ENCODE measurements at places on chromosomes 6 and 20.

DNA sequence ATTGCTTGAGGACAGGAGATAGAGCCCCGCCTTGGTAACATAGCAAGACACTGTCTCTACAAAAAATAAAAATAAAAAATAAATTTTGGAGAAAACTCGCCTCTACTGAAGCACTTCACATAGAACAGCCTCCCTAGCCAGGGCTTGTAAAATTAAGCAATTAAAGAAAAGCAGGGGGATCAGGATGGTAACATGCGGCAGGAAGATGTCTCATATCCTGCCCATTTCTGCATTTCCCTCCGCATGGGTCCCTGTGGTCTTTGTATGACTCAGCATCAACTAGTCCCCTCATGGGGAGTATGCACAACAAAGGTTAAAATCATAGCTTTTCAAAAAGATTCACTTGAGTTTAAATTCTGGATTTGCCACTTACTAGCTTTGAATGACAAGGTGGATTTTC, 379.0 kb downstream of the EPHA7 start:
- DNase-seq, result no peak

DNA sequence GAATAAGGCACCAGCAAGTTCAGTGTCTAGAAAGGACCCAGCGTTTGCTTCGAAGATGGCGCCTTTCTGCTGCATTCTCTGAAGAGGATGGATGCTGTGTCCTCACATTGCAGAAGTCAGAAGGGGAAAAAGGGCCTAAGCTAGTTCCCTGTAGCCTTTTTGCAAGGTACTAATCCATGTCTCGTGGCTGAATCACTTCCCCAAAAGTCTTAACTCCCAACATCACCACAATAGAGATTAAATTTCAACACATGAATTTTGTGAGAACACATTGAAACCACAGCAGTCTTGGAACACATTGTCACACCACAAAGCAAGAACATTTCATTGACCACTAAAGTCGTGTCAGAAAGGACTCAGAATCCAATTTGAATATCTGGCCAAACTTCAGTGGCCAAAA, 42.1 kb downstream of the KLHL31 start:
- DNase-seq, result no peak

DNA sequence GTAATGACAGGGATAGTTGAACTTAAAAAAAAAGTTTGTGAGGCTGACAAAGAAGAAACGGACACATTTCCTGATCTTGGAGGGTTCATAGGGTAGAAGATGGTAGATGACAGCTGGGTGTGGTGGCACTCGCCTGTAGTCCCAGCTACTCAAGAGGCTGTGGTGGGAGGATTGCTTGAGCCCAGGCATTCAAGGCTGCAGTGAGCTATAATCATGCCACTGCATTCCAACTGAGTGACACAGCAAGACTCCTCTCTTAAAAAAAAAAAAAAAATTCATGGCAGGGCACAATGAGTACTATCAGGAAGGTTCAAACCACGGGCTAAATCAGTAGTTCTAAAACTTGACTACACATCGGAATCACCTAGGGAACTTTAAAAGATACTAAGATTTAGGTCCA, 2.0 kb upstream of the MICA start:
- no peak for DNase-seq

DNA sequence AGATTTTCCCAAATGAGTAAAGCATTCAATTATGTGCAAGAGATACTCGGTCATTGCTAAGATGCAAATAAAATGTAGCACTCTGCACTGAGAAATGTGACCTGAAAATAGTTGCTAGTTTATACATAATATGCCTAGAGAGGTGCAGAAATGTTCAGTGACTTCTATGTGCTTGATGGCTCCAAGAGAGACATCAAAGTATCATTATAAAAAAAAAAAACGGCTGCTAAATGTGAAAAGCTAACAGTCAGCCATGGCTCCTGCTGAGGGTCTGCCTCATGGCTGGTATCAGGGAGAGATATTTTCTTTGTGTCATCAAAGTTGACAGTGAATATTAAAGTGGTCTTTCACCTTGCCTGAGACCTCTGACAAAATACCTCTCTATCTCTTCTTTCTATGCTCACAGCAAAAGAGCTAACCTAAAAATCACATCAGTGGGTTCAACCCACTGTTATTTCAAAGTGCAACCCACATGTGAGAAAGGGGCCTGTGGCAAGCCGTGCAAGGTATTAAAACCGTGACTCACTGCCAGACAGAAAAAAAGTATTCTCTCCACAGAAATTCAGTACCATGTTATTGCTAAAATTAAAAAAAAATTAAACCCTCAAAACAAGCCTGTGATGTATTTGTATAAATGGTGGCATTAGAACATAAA, 259.0 kb downstream of the HIVEP2 start:
- no peak for DNase-seq

- DNase-seq, result no peak
Measured at GRCh38 chr20:37267667-37268313, 6.2 kb upstream of the GHRH start.

DNA sequence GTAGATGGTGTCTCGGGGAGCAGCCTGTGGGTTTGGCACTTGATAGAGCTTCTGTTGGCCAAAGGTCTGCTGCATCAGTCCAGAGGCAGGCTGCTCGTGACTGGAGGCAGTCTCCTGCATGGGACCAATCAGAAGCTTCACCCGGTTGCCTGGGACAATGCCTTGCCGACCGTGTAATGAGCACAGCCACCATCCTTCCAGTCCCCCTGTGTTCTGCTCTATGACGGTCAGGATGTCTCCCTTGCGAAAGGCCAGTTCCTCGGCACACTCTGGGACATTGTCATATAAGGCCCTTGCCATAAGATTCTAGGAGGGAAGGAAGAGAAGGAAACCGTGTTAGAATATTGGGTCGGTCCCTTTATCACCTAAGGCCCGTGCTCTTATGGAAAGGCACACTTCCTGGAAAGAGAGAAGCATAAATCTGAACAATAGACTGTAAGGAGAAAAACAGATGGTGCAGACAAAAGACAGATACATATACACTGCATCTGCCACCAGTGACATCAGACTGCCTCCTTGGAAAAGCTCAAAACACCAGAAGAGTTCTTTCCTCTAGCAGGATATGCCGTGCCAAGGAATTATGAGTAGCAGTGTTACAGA, 18.9 kb downstream of the NEDD9 start:
- DNase-seq, result no peak

DNA sequence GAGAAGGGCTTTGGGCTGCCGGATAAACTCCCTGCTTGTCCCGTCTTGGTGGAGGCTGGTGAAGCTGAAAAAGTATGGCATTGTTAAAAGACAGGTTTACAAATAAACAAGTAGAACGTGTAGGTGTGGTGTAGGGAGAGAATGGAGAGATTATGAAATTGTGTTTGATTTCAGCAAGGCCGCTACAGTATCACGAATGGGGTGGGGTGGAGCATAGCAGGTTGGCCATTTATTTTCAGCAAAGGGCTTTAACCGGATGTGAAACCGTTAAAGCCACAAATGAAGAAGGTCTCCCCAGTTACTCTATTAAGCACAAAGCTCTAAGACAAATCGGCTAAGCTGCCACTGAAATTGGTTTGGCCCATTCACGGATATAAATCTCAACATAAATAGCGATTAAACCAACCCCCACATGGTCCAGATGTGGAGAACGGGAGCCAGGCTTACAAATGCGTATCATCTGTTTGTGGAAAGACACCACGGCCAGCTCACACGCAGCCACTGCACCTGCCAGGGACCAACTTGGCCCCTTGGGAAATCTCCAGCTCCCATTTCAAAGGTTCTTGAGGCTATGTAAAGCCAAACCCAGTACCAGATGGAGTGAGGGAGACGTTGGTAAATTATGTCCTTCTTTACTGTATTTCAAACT, 94.0 kb downstream of the ZMYND8 start:
- no peak for DNase-seq

- no peak for DNase-seq
Measured at GRCh38 chr6:69758214-69758613, 38.6 kb downstream of the LMBRD1 start.

- no peak for DNase-seq
Measured at GRCh38 chr6:54353975-54354374, 45.7 kb downstream of the TINAG start.

- no peak for DNase-seq
Measured at GRCh38 chr6:144797881-144798589, 512.9 kb downstream of the UTRN start.

DNA sequence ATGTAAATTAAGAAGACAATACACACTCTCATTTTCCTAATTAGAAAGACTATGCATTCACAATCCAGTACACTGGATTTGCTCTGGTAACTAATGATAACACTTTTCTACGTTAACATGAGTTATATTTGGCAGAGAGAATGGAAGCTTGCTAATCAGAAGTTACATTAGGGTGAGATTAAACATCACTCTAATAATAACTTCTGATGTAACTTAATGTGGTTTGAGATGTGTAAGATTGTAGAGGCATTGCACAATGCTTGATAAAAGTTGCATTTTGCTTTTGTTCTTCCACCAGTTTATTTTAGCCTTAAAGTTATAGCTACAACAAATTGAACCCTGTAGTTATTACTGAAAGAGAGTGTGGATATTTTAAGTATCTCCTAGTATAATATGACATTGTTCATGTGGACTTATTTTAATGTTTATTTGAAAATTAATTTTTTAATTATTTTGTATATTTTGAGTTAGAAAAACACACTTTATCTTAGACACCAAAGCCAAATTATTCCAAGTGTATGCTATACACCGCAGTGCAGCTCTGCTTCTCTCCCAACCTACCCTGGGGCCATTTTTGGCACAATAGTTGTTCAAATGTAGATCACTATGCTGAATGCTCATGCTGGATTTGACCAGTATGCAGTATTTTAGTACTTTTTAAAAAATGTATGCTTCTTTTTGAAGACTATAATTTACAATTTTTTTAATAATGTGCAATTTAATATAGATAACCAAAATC, 143.2 kb downstream of the SLC16A10 start:
- DNase-seq, result no peak

DNA sequence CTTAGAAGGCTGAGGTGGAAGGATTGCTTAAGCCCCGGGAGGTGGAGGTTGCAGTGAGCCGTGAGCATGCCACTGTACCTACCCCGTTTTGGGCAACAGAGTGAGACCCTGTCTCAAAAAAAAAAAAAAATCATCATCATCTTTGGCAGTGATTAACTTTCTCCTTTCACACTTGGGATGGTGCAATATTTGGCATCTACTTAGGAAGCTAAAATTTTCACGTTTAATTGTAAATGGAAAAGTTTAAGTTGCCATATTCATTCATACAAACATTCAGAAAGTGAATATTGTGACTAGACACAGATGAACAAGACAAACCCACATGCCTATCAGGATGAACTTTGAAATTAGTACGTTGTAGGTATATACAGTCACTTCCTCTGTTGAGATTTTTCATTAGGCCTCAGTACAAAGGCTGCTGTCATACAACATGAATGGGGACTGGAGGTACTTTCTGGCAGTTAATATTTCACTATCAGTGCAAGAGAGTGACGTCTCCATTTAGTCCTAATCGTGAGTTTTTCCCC, 10.3 kb downstream of the TOP1 start:
- no peak for DNase-seq

- DNase-seq, result no peak
Measured at GRCh38 chr6:160227769-160228161, 30.9 kb downstream of the SLC22A2 start.

DNA sequence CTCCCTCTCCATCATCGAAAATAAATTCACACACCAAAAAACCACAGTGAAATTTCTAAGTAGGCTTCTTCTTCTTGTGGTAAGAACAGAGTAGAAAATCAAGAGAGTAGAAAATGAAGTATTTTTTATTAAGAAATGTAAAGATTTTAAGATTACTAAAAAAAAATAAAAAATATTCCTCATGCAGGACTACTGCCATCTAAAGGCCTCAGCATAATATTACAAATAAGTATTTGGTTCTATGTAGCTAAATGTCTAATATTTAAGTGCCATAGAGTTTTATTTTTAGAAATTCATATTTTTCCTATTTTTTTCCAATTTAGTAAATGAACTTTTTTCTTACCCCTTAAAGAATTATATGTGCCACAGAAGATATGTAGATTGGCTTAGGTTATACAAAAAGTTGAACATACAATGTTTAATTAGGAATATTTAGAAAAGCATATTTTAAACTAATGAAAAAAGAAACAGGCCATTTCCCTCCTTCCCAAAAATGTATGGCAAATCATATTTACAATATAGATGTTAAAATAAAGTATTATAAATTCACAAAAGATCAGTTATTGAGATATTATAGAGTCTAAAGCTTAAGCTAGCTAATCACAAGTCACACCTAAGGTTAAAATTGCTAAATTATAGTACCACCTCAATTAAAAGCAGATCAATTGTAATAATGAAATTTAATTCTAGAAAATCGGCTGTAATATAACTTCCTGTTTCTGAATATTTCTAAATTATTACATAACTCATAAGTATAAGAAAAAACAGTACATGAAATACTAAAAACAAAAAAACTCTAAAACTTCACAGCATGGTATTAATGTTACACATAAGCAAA, 3.5 kb upstream of the NT5DC1 start:
- no peak for DNase-seq

Measured in right lobe of liver (tissue), 6 donors.